ENCODE measurements at places on chromosomes 7 and 10.

- DNase-seq, result no peak
Measured at GRCh38 chr7:141754939-141755338, 9.0 kb upstream of the TAS2R3 start.

DNA sequence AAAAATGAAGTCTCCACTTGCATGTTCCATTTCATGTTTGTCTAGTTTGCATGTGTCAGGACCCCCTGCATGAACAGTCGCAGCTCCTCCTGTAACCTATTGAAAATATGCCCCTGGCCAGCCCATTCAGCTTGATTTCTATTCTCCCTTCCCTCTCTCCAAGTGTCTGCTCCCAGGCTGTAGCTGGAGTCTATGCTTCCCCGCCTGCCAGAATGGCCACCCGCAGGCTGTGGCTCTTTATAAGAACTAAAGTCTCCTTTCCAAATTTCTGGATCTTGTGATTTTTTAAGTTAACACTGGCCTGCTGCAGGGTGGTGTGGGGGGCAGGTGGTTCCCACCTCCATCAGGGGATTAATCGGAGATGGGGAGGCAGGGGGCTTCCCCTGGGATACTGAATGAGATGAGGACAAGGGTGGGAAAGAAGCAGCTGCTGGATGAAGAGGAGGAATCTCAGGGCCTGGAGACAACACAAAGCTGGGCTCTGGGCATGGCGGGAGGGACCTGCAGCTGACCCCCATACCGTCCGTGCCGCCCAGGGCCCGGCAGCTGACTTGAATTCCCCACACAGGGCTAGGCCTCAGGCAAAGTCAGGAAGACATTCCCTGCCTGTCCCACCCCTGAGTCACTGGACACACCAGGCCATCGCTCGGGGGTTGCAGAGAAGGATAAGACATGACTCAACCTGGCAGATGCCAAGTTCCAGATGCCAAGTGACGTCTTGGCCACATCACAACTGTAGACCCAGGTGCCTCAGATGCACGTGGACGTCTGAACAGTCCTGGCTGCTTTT is 399.5 kb upstream of the FOXK1 start:
- no peak for DNase-seq

DNA sequence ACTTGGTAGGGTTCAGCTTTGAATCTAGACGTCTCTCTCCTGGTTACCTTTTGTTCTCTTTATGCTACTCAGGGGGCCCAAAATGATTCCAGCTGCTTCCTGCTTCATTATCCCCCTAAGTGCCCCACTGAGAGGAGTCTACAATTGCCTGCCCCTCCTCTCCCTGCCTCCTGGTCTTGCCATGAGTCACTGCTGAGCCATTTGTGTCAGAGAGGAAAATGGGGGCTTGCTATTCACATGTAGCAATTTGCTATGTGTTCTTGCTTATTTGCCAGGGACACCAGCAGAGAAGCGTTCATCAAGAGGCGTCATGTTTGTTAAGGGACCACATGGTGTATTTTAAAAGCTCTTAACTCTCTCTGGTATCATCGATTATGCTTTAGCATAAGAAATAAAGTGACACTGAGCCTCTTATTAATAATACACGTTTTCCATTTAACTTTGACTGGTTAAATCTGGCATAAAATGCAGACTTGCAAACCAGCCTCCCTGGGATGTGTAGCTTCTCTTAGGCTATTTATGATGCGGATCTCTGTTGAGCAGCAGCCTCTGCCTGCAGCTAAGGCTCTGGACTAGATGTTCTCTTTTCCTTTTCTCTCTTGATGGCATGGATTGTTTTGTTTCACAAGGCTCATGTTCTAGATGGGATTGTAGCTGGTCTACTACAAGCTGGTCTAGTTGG is 239.3 kb downstream of the AUTS2 start:
- no peak for DNase-seq

DNA sequence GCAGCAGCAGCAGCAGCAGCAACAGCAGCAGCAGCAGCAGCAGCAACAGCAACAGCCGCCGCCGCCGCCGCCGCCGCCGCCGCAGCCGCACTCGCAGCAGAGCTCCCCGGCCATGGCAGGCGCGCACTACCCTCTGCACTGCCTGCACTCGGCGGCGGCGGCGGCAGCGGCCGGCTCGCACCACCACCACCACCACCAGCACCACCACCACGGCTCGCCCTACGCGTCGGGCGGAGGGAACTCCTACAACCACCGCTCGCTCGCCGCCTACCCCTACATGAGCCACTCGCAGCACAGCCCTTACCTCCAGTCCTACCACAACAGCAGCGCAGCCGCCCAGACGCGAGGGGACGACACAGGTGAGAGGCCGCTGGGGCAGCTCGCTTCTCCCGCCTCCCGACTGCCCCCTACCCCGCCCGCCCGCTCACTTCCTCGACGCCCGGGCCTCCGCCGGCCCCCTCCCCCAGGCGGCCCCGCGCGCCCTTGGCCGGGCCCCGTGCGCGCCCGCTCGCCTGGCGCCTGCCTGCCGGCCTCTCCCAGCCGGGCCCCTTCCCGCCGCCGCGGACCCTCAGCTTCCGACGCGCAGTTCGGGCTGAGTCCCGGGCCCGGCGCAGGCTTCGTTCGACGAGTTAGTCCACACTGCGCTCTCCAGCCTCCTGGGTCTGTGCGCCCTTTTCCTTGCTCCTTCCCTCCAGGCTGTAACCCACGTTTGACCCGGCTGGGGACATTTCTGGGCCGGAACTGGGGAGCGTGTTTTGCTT is 882 bp downstream of the DLX6 start:
- peak; percentile 64 for DNase-seq

GRCh38 chr10:132263866-132264265 is 43.9 kb downstream of the STK32C start:
- DNase-seq, result no peak

DNA sequence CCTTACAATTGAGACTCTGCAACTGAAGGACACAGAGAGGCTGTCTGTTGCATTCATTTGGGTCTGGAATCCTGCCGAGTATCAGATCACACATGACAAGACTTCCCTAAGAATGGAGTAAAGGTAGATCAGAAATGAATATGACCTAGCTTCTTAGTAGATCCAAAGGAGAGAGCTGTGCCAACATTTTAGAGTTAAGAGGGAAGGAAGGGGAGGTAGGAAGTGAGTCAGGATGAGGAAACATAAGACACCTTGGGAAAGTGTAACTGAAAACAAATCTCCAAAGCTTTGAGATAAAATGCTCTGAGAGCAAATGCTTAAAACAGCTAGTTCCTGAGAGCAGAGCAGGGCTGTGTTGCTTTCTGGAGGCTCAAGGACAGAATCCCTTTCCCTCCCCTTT is 6.1 kb upstream of the SLC25A13 start:
- DNase-seq, result no peak

DNA sequence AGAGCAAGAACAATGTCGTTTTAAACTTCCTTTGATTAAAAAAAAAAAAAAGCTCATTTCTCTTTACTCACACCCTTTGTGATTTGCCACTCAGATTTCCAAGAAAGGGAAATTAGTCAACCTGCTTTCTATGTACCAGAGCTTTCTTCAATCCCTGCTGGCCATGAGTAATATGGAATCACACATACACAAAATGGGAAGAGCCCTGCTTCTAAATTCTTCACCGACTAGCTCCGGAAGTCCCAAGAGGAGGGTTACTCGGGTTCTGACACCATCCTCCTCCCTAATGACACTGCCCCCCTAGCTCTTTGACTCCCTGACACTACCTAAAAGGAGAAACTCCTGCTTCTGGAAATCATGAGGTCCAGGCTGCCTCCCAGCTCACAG is 81.8 kb upstream of the SFMBT2 start:
- DNase-seq, result no peak

GRCh38 chr10:72104472-72105097 is 16.2 kb upstream of the SPOCK2 start:
- DNase-seq, result no peak

- DNase-seq, result no peak
Measured at GRCh38 chr10:117454502-117454901, 79.3 kb upstream of the PDZD8 start.

DNA sequence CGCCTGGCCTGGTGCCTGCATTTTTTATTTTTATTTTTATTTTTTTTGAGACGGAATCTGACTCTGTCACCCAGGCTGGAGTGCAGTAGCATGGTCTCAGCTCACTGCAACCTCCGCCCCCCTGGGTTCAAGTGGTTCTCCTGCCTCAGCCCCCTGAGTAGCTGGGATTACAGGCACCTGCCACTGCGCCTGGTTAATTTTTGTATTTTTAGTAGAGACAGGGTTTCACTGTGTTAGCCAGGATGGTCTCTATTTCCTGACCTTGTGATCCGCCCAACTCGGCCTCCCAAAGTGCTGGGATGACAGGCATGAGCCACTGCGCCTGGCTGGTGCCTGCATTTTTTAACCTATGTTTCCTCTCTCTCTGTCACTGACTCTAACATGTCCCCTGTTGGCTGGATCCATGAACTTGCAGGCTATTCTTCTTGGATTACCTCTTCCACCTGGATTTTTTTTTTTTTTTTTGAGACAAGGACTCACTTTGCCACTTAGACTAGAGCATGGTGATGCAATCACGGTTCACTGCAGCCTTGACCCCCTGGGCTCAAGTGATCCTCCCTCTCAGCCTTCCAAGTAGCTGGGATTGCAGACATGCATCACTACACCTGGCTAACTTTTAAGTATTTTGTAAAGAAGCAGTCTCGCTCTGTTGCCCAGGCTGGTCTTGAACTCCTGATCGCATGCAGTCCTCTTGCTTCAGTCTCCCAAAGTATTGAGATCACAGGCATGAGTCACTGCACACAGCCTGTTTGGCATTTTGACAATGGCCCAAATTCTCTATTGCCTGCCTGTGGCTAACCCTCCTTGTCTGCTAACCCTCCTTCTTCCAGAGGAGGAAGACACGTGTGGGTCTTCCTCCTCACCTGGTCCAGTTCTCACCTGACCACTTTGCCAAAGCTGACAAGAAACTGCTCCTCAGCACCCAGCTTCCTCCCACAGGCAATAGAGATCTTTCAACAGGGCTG is 23.0 kb upstream of the PRPF18 start:
- DNase-seq, result no peak

GRCh38 chr10:85045046-85045445 is 716.7 kb downstream of the CCSER2 start:
- DNase-seq, result no peak

GRCh38 chr10:77234599-77234998 is 403.0 kb downstream of the KCNMA1 start:
- no peak for DNase-seq

GRCh38 chr7:21671859-21672258 is 129.0 kb downstream of the DNAH11 start:
- no peak for DNase-seq

DNA sequence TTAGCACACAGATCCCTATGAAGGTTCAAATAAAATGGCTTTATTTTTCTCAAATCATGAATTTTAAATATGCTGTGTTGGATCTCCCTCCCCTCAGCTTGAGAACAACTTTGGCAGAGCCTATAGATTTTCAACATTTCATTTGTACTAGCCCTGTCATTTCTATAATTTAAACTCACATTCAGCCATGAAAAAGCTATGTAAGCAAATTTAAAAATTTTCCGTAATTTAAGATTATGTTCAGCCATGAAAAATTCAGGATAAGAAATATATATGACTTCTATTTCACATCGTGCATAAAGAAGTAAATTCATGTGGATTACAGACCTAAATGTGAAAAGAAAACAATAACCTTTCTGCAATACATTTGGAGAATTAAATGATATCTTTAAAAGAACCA is 36.5 kb upstream of the SCIN start:
- no peak for DNase-seq

DNA sequence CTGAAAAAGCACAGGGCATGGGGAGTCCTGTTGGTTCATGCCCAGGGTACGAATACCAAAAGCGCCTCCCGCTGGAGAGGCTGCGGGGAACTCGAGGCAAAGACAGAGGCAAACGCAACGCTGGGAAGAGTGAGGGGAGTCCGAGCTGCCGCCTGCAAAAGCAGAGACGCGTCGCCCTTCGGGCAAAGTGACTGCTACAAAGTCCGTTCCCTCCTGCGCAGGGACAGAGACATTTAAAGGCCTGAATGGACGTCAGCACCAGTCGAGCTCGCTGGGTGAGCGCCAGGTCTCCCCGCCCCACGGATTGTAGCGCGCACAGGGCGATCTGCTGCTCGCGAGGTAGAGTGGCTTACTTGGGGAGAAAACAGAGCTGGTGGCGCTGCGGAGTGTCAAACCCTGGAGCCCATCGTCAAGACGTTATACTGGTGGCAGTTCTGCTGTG is 732.8 kb downstream of the ZWINT start:
- DNase-seq, result no peak

GRCh38 chr10:108902619-108903285 is 1020.6 kb downstream of the XPNPEP1 start:
- no peak for DNase-seq

Data from activated T-cell treated with anti-CD3 and anti-CD28 coated beads, Interleukin-2, amount 50 U/mL, for 24 hours (primary cell).